ENCODE measurements at places on chromosomes 6 and 20.

GRCh38 chr6:134802426-134803058 is 147.4 kb downstream of the ALDH8A1 start:
- H3K27ac ChIP-seq, result no peak overlapping the region
- DNase-seq, result no peak
- H3K36me3 ChIP-seq, result no peaks in the 10 kb centered on the region

DNA sequence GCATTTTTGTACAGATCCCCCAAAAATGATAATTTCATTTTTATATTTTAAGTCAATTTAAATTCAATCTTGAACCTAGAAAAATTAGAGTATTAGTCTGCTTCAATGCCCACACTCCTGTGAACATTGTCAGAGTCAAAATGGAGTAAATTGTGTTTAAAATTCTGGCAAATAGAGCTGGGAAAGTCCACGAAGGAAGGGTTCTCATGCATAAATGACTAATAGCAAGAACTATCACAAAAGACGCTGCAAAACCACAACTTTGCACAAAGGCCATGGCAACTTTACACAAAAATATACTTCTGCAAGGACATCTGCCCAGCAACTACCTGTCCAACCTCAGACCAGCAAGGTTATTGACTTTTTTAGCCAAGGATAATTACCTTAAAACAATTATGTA is 203.2 kb upstream of the SMLR1 start:
- H3K4me3 ChIP-seq, result no peak overlapping the region
- H3K36me3 ChIP-seq, result no peaks in the 10 kb centered on the region

- no peaks in the 10 kb centered on the region for H3K4me1 ChIP-seq
- no peaks in the 10 kb centered on the region for H3K27me3 ChIP-seq
- no peak for DNase-seq
- H3K36me3 ChIP-seq, result no peaks in the 10 kb centered on the region
Observed at GRCh38 chr20:42945234-42945994, 244.3 kb downstream of the PTPRT start.

DNA sequence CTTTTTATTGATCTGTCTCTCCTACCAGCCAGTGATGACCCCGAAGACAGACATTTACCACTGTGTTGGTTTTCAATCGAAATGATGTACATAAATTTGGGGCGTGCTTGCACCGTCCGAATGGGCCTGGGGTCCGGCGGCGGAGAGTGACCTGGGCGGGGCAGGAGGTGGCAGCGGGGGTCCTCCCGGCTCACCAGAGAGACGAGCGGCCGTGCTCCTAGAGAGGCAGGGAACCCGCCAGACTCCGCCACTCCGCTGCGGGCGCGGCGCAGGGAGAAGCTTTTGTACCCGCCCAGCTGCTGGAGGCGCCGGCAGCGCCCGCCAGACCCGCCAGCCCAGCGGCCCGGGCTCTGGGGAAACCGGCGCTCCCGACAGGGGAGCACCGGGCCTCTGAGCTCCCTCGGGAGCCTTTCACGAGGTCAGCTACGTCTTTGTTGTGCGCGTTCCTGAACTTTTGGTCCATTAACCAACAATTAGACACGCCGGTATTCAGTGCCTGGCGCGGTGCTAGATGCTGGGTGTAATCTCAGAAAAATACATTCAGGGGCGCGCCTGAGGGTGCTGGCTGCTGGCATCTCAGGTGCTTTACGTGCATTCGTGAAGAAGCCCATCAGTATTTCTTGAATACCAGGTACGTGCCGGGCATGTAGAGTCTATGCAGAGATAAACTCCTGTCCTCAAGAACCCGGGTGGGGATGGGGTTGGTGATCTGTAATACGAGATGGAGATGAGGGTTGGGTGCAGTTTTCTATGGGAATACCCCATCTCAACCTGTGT is at the start of gene PGBD1:
Gene PGBD1 (plus strand): TSS at position 285 of the 777 bp plus-strand sequence. CDS start 2,242 bp downstream, outside the sequence.
- H3K4me1 ChIP-seq, result no peaks in the 10 kb centered on the region
- H3K27ac ChIP-seq, result no peak within 1 kb of the TSS
- peaks cover 14% of the 10 kb centered on the region for H3K36me3 ChIP-seq

DNA sequence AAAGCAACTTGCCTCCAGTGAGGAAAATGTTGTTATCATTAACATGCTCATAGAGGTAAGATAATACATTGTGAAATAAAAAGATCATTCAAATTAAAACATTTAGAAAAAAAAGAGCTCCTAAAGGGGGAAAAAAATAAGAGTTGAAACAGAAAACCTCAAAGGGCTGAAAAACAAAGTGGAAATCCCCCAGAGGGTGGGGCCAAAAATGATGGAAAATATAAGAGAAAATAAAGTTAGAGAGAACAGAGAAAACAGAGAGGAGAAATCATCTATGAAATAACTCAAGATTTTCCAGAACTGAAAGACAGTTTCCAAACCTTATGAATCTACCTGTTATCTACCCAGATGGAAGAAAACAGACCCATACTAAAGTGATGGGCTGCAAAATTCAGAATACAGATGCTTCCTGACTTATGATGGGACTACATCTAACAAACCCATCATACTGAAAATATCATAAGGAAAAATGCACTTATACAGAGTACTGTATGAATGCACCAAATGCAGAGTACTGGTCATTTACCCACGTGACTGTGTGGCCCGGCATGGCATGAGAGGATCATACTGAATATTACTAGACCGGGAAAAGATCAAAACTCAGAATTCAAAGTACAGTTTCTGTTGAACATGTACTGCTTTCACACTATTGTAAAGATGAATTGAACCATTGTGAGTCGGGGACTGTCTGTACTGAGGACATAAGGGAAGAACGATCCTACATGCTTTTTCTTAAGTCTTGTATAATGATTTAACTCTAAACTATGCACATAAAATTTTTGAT is 4.0 kb downstream of the ZBTB24 start:
- H3K4me3 ChIP-seq, result no peak overlapping the region
- H3K4me1 ChIP-seq, result peaks cover 28% of the 10 kb centered on the region
- peaks cover 39% of the 10 kb centered on the region for H3K36me3 ChIP-seq
- no peaks in the 10 kb centered on the region for H3K27me3 ChIP-seq

DNA sequence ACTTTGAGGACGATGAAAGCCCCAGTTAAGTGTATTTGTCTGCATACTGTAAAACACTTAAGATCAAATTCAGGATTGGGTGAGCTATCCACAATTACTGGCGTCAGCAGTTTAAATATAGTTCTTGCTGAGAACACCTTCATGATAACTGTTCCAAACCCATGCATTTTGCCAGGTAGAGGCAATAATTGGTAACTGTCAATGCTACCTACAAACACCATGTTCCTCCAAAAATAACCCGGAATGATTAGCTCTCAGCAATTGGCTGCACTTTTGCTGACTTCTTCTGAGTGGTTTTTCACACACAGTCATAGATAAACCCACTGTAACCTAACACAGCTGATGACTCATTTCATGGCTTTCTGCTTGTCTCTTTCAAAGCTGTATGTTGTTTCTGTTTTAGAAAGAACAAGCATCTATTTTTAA is 1358.6 kb upstream of the GJE1 start:
- no peak overlapping the region for H3K4me3 ChIP-seq
- no peaks in the 10 kb centered on the region for H3K36me3 ChIP-seq
- DNase-seq, result peak; percentile 67
- peak overlapping the region; percentile 76 for H3K27ac ChIP-seq
- no peaks in the 10 kb centered on the region for H3K27me3 ChIP-seq

GRCh38 chr6:99446076-99446475 is 21.0 kb upstream of the PNISR start:
- H3K36me3 ChIP-seq, result peaks cover 6% of the 10 kb centered on the region
- no peak for DNase-seq
- no peak overlapping the region for H3K4me3 ChIP-seq
- H3K4me1 ChIP-seq, result no peaks in the 10 kb centered on the region
- H3K27ac ChIP-seq, result no peak overlapping the region
- H3K27me3 ChIP-seq, result no peaks in the 10 kb centered on the region

DNA sequence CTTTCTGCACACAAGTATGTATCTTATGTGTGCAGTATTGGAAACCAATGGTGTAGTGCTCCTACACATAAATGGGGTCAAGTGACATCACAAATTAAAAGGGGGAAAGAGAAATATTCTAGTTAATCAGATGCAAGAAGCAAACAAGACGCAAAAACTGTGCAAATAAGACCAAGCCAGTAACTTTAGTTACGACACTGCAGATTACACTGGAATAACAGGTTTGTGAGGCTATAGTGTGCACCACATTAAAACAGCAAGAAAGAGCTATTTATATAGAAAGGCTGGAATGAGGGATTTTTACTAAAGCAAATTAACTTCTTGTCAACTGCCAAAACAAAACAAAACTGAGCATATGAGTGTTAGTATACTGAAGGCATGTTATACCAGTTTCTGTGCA is 45.8 kb downstream of the NR2E1 start:
- no peak overlapping the region for H3K4me3 ChIP-seq
- no peaks in the 10 kb centered on the region for H3K27me3 ChIP-seq
- peaks cover 44% of the 10 kb centered on the region for H3K36me3 ChIP-seq
- no peak overlapping the region for H3K27ac ChIP-seq
- no peak for DNase-seq

- H3K4me3 ChIP-seq, result no peak overlapping the region
- DNase-seq, result no peak
- no peaks in the 10 kb centered on the region for H3K36me3 ChIP-seq
- H3K27me3 ChIP-seq, result peaks cover 5% of the 10 kb centered on the region
- H3K27ac ChIP-seq, result no peak overlapping the region
Observed at GRCh38 chr6:168397012-168397411, 44.0 kb upstream of the SMOC2 start.

DNA sequence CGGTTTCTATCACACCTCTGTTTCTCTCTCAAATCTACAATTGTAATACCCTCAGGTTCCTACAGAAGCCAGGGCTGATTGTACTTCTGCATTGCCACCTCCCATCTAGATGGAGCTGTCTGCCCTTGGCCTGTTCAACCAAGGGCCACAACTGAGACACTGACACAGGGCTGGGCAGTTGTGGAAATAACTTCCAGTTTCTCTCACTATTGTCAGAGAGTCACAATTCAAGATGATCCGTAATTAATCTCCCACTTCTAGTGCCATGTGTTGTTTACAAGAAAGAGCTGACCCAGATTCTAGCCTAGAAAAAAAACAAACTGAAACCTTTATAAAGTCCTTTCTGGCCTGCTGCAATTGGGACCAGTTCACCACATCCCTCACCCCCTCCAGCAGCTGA is 22.2 kb downstream of the RCAN2 start:
- no peak for DNase-seq
- H3K36me3 ChIP-seq, result no peaks in the 10 kb centered on the region
- no peaks in the 10 kb centered on the region for H3K27me3 ChIP-seq
- H3K4me1 ChIP-seq, result no peaks in the 10 kb centered on the region
- no peak overlapping the region for H3K27ac ChIP-seq
- no peak overlapping the region for H3K4me3 ChIP-seq

GRCh38 chr6:123769431-123769830 is 34.2 kb upstream of the NKAIN2 start:
- H3K27me3 ChIP-seq, result no peaks in the 10 kb centered on the region
- H3K27ac ChIP-seq, result no peak overlapping the region
- H3K4me1 ChIP-seq, result no peaks in the 10 kb centered on the region
- no peak for DNase-seq

GRCh38 chr20:56343861-56344381 is 14.9 kb upstream of the FAM210B start:
- peaks cover 4% of the 10 kb centered on the region for H3K4me1 ChIP-seq
- no peak overlapping the region for H3K4me3 ChIP-seq
- peaks cover 26% of the 10 kb centered on the region for H3K27me3 ChIP-seq

DNA sequence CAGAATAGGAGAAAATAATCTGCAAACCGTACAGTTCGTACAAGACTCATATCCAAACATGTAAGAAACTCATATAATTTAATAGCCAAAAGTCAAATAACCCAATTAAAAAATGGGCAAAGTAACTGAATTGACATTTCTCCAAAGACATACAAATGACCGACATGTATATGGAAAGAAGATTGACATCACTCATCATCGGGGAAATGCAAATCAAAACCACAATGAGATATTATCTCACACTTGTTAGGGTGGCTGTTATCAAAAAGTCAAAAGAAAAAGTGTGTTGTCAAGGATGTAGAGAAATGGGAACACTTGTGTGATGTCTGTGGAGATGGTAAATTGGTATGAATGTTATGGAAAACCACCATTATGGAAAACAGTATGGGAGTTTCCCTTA is 70.5 kb upstream of the STXBP5 start:
- no peaks in the 10 kb centered on the region for H3K27me3 ChIP-seq
- no peaks in the 10 kb centered on the region for H3K36me3 ChIP-seq
- H3K4me3 ChIP-seq, result no peak overlapping the region
- no peak overlapping the region for H3K27ac ChIP-seq
- DNase-seq, result no peak
- no peaks in the 10 kb centered on the region for H3K4me1 ChIP-seq

DNA sequence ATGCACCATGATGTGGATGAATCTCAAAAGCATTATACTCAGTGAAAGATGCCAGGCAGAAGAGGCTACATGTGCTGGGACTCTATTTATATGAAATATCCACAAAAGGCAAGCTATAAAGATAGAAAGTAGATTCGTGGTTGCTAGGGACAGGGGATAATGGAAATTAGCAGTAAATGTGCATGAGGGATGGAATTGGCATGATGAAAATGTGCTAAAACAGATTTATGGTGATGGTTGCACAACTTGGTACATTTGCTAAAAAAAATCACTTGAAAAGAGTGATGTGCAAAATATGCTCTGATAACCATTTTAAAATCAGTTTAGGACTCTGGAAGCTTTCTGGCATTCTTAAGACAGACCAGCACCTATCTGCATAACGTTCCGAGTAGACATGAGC is 61.6 kb downstream of the ALDH8A1 start:
- no peaks in the 10 kb centered on the region for H3K36me3 ChIP-seq
- H3K4me3 ChIP-seq, result no peak overlapping the region
- H3K4me1 ChIP-seq, result no peaks in the 10 kb centered on the region
- no peak overlapping the region for H3K27ac ChIP-seq
- H3K27me3 ChIP-seq, result no peaks in the 10 kb centered on the region

GRCh38 chr6:71745525-71745924 is 140.8 kb upstream of the RIMS1 start:
- no peak for DNase-seq
- H3K4me1 ChIP-seq, result no peaks in the 10 kb centered on the region
- H3K4me3 ChIP-seq, result no peak overlapping the region

DNA sequence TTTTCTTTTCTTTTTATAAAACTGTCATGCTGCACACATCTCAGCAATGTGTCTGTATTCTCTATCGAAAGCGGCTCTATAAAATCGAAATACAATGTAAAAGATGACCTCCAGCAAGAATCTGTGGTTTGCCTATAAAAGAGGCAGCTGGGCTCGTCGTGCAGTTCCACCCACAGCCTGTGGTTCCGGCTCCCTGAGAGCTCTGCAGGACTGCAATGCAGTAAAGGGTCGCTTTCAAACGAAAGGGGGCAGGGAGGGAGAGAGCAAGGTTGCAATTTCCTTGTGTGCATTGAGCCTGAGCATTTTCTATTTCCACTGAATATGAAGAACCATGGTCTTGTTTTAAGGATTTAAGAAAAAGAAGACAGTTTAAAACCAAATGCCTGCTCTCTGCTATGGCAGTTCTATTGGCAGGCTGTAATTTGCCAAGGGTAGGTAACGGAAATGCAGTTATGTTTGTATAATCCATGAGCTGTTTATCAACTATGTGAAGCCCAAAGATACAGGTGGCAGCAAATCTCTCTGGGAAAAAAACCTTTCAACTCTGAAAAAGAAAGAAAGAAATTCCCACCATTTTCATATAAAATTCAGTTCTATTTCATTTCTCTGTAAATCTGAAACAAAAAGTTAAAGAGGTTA is 236.5 kb downstream of the HACE1 start:
- H3K27ac ChIP-seq, result no peak overlapping the region
- no peak for DNase-seq
- peaks cover 2% of the 10 kb centered on the region for H3K27me3 ChIP-seq
- H3K4me1 ChIP-seq, result no peaks in the 10 kb centered on the region
- H3K36me3 ChIP-seq, result no peaks in the 10 kb centered on the region
- H3K4me3 ChIP-seq, result no peak overlapping the region

GRCh38 chr6:107653861-107654394 is 164.0 kb downstream of the SOBP start:
- H3K27ac ChIP-seq, result no peak overlapping the region
- DNase-seq, result no peak
- H3K4me1 ChIP-seq, result no peaks in the 10 kb centered on the region
- no peaks in the 10 kb centered on the region for H3K27me3 ChIP-seq
